ENCODE measurements at places on chromosomes 5 and 9. TPM values are rescaled to one million over a fixed set of nuclear protein-coding genes. Genes with fewer than 3 reads are reported as not detected.

DNA sequence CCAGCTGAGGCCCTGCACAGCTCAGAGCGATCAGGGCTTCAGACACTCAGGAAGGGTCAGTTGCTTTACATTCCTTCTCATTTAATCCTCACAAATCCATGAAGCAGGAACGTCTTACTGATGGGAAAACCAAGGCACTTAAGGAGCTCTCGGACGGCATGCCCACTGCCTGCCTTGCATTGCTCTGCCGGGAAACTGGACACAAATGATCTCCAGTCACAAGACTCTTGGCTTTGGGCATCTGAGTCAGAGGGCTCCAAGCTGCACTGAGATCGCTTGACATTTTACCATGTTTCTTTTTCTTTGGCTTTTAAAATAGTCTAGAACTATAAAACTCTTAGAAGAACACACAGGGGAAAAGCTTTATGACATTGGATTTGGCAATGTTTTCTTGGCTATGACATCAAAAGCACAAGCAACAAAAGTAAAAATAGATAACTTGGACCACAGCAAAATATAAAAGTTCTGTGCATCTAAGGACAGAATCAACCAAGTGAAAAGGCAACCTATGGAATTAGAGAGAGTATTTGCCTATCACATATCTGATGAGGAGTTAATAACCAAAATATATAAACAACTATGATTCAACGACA, 43.6 kb upstream of the HRH2 start:
- no peak for DNase-seq

DNA sequence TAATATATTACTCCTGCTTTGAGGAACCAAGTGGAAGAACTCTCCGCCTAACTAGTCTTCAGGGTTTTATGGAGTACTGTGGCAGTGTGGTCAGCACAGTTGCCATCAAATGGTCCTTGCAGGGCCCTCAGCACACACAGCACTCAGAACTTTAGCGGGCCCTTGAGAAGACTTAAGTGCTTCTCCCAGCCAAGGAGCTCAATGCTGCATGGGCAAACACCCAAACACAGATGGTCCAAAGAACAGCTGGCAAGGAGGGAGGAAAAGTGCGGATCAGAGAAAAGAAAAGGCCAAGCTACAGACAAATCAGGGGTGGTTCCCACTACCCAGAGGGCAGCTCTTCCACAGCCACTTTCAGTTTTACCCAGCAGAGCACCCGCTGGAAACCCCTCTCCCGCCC, 98.6 kb downstream of the SPOCK1 start:
- no peak for DNase-seq

GRCh38 chr5:134098690-134099089, 15.8 kb upstream of the TCF7 start:
- no peak for DNase-seq

The PAIP2 gene
- total RNA-seq = 51.3 TPM

The OBP2B gene
- total RNA-seq = not detected

The RABEPK gene
- 11.2 TPM for total RNA-seq

The PCDHGC4 gene
- 0.87 TPM for total RNA-seq

The ZMYND19 gene
- 9.4 TPM for total RNA-seq

- no peak for DNase-seq
These were observed 62.7 kb downstream of the PCSK5 start for GRCh38 chr9:75953218-75953617.

The OR1J2 gene
- total RNA-seq = 6.4 TPM

The MOB3B gene
- total RNA-seq = 12.3 TPM

DNA sequence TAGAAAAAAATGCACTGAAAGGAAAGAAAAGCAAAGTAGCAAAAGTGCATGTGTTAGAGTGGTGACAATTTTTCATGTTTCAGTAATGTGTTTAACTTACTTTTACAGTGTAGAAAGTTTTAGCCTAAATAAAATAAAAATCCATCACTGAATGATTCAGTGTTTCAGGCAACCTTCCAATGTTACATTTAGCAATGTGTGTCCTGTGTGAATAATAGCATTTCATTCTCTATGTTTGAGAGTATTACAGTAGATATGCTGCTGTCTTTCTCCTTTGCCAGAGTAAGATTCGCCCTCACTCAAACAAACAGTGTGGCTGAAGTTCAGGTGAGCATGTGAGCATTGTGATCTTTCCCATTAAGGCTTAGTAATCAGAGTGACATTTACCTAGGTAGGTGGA, 171.1 kb downstream of the TARS1 start:
- DNase-seq = peak; percentile 7

- DNase-seq = no peak
These were observed 362.8 kb upstream of the RPS23 start for GRCh38 chr5:82640916-82641315.

DNA sequence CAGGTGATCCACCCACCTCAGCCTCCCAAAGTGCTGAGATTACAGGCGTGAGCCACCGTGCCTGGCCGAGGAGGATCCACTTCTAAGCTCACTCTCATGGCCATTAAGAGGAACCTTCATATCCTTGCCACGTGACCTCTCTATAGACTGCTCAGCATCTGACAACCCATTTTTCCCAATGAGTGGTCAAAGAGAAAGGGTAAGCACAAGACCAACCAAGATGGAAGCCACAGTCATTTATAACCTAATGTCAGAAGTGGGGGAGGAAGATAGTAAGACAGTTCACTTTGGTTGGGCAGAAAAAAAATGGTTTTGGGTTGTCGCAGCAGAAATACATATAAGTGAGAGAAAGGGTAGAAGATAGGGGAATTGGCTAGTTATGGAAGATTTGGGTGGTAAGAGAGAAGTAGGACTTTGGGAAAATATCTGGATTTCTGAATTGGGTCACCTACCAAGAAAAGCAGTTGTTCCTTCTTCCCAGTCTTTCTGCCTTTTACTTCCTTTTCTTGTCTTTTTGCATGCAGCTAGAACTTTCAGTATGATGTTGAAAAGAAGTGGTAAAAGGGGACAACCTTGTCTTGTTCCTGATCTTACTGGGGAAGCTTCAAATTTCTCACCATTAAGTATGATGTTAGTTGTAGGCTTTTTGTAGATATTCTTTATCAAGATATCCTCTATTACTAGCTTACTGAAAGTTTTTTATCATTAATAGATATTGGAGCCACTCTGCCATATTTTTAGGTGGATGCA, 15.6 kb downstream of the SNX2 start:
- DNase-seq = no peak

DNA sequence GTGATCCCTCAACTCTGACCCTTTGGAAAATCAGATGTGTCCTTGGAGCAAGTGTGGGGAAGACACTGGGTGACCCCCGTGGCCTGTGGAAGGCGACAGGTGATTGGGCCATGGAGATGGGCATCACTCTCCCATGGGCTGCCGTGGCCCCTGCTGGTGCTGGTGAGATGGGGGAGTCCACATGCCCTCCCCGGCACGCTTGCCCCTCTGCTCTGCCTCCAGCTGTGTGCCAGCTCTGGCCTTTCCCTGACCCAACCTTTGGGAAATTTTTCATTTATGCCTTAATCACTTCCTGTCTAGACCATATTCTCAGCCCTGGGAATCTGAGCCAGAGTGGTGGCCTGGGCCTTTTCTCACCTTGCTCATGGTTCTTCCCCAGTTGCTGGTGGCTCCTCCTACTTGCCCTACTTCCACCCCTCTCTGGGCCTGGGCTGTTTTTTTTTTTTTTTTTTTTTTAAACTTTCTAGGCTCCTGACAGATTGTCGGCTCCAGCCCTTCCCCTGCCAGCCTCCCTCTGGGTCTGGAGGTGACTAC, 56.6 kb downstream of the RGS3 start:
- DNase-seq = peak; percentile 59

The PCDHGA9 gene
- total RNA-seq = 1.6 TPM

- no peak for DNase-seq
These were observed 27.8 kb downstream of the ERBIN start for GRCh38 chr5:65954200-65954599.

The PCDHB5 gene
- 0.14 TPM for total RNA-seq

DNA sequence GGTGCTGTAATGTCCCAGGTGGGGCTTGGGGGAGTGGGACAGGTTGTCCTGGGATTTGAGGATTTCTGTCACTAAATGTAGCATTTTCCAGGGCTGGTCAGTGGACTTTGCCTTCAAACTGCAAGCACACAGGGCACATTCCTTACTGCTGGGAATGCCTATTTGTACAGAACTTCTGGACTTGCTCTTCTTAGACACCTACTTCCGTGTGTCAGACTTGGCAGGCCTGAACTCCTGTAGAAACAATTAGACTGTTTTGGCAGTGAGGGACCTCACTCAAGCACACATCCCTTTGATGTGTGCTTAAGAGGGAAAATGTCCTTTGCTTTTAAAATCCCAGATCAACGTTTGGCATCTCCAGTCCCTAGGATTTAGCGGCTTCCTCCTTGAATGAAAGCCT, 192.2 kb downstream of the PAPPA start:
- no peak for DNase-seq

GRCh38 chr9:77876091-77876490, 155.5 kb downstream of the GNAQ start:
- no peak for DNase-seq

- no peak for DNase-seq
These were observed 161.0 kb downstream of the PBX3 start for GRCh38 chr9:125908136-125908535.

GRCh38 chr9:131266266-131267229, 9.8 kb downstream of the FAM78A start:
- DNase-seq = no peak

- no peak for DNase-seq
These were observed 192.4 kb downstream of the GADD45G start for GRCh38 chr9:89797255-89797654.

The GGTA1 gene
- total RNA-seq = 7.0 TPM

DNA sequence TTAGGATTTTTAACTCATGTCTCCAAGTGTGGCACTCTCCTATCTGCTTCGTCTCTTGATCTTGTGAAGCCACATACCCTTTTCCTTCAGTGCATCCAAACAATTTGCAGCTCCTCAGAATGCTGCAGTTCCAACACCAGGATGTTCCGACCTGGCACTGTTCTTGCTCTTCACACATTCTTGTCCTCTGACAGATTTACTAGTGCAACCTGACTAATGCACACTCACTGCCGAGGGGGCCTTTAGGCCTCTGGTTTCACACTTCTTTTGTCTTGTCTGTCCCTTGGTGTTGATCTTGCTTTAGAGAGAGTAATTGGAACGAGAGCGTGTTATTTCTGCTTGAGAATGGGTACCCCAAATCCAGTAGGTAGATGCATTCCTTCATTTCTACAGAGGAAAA, 15.0 kb downstream of the ARHGAP26 start:
- no peak for DNase-seq

The BHMT gene
- 4.0 TPM for total RNA-seq

DNA sequence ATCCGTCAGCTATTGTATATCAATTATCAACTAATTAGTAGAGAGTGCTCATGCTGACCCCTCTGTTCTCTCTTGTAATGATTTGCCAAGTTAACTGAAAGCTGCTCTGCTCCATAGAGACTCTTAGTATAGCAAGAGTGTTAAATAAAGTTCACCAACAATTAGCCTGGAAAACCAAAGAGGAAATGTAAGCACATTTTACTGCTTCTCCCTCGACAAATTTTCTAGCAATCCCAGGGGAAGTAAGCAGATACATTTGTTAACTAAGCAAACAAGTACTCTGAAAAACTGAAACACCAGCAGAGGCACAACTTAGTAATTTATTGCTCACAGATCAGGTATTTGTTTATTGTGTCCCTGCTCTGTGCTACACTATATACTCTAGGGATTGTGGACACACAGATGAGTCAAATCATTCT, 162.2 kb downstream of the GLIS3 start:
- DNase-seq = no peak

DNA sequence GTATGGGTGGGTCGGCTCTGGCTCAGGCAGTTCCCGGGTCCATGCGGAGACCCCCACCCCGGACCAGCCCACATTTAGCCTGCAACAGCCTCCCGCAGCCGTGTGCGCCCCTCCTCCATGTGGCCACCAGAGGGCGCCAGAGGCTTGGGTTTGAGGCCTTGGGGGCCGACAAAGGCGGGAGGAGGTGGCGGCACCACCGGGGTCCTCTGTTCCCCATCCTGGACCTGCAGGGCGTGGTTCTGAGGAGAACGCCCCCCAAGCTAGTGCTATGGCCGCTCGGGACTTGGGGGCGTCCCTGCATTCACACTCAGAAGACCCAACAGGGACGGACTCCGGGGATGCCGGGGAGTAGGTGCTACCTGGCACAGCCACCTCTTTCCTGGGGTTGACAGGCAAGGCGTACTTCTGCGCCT, 16.5 kb downstream of the ASS1 start:
- peak; percentile 84 for DNase-seq

The TXNDC15 gene
- total RNA-seq = 89.2 TPM

- DNase-seq = no peak
These were observed 282.9 kb upstream of the ATP10B start for GRCh38 chr5:161134956-161135355.

DNA sequence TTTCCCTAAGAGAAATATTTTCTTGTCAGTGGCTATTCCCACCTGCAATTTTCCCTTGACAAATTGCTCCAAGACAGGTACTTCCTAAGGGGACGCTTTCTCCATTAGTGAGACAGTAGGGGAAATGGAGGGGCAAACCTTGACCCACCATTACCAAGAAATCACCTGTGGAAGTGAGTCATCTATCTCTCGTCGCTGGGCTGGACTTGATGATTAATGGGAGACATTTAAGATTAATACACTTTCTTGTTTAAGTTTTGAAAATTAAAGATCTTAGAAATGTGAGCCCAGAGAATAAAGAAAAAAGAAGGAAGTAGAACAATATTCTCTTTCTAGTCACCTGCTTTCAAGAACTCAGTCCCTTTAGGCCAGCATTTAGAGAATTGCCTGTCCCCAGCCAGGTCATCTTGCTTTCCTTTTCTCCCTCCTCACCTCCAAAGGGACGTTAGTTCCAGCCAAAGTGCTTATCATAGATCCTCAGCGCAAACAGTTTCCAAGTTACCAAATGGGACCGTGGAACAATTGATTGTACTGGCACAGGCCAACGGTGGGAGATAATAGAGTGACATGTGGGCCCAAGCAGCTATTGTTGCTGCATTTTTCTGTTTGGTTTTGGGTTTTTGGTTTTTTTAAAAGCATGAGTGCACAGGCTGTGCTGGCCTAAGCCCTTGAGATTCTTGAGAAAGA, 284.4 kb downstream of the ENC1 start:
- no peak for DNase-seq

DNA sequence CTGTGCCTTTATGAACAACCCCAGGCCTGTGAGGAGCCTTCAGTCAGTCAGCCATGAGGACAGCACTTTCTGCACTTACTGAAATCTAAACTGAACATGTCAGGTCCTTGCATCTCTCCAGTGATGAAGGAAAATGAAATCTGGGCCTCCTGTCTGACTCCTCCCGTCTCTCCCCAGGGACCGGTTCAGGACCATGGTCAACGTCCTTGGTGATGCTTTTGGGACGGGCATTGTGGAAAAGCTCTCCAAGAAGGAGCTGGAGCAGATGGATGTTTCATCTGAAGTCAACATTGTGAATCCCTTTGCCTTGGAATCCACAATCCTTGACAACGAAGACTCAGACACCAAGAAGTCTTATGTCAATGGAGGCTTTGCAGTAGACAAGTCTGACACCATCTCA, 77.0 kb upstream of the PLPP6 start:
- no peak for DNase-seq

DNA sequence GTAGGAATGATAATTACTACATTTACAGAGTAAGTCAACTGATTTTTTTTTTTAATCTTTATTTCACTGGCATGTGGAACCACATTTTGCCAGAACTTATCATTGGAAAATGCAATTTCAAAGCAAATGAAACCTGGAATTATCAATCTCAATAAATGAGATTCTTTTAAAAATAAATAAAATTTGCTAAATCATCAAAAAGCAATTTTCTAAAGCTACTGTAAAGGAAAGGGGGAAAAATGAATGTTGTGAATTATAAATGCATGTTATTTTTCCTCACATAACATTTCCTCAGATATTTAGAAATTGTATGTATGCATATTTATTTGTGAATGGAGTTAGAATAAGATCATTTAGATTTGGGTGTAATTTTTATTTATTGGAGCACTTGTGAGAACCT, 89.9 kb upstream of the GRHPR start:
- DNase-seq = no peak

GRCh38 chr9:122562134-122562760, 9.3 kb downstream of the OR1N2 start:
- DNase-seq = peak; percentile 13

All from stomach (tissue), 19 donors.